ENCODE measurements at places on chromosomes 6 and 20.
A peak's percentile ranks its signal among the peaks of the same experiment; 100 is the strongest.

DNA sequence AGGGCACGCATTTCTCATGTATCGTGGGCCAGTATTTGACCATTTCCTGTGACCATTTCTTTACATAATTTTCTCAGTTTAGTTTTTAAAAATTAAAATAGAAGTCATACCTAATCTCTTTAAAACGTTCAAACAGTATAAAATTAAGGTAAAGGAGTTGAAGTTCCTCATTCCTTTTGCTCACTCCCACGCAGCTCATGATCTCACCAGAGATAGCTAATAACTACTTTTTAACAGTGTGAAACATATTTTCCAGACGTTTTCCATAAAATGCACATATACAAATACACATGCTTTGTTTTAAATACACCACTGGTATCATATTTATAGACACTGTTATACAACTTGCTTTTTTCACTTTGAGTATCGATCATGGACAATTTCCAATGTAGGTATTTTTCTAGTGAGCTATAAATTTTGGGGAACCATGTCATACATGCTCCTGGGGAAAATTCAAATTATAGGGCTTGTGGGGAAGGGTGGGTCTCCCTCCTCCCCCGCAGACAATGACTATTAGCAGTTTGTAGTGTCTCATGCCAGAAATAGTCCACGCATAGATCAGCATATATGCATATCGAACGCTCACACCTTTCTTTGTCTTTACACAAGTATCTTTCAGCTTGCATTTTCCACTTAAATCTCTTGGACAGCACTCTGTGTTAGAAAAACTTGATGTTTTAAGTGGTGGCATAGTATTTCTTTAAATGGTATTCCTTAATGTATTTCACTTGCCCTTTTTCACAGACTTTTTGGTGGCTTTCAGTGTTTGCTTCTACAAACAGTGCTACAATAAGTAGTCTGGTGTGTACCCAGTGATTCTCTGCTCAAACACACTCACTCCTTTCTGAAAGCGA is 145.5 kb upstream of the ZNF217 start:
- DNase-seq: no peak

- no peak for DNase-seq
Observed at GRCh38 chr20:13301596-13301995, 80.5 kb downstream of the ISM1 start.

GRCh38 chr6:109351231-109352130 is 30.8 kb downstream of the CD164 start:
- DNase-seq: no peak

GRCh38 chr6:166456395-166457156 is 73.8 kb upstream of the MPC1 start:
- no peak for DNase-seq

DNA sequence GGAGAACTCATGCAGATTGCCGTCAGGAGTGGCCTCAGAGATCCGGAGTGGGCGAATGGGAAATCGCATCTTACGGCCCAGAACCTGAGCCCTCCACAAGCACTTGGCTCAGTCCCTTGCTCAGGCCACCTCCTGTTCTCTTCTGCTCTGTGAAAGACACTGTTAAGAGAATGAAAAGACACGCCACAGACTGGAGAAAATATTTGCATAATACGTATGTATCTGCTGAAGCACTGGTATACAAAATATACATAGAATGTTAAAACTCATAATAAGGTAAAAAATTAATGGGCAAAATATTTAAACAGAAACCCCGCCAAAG is 838 bp upstream of the POM121L2 start:
- no peak for DNase-seq

GRCh38 chr6:47323887-47324286 is 14.2 kb upstream of the TNFRSF21 start:
- no peak for DNase-seq

- no peak for DNase-seq
Observed at GRCh38 chr6:46299253-46299652, 128.5 kb upstream of the ENPP5 start.

GRCh38 chr6:111788379-111789276 is 84.6 kb downstream of the FYN start:
- no peak for DNase-seq

DNA sequence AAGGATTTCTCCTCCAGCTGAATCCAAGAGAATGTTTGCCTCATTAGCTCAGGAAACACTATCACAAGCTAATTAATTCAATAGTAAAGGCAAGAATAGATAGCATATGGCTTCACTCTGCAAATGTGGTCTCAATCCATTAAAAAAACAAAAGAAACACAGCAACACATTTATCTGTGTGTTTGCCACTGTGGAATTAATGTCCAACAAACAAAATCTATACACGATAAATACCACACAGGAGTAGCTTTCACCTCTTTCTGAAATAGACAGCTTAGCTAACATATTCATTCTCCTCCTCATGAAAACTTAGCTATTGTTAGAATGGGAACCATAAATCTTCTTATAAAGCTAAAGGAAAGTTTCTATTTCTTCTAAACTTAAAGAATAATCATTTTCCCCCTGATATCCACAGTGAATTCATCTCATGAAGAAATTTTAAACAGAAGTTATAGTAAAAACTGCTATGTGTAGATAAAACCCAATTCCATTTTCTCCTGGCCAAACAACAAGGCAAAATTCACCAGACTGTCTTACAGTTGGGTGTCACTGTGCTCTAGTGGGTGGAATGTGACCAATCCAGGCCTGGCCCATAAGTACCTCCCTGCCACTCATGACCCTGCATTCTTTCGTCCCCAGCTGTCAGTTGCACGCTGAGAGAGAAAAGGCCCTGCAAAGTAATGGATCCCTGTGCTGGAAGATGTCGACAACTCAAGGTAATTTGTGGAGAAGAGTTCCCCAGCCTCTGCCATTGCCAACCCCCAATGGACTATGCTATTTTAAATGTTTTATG is 92.9 kb upstream of the NRSN1 start:
- no peak for DNase-seq

DNA sequence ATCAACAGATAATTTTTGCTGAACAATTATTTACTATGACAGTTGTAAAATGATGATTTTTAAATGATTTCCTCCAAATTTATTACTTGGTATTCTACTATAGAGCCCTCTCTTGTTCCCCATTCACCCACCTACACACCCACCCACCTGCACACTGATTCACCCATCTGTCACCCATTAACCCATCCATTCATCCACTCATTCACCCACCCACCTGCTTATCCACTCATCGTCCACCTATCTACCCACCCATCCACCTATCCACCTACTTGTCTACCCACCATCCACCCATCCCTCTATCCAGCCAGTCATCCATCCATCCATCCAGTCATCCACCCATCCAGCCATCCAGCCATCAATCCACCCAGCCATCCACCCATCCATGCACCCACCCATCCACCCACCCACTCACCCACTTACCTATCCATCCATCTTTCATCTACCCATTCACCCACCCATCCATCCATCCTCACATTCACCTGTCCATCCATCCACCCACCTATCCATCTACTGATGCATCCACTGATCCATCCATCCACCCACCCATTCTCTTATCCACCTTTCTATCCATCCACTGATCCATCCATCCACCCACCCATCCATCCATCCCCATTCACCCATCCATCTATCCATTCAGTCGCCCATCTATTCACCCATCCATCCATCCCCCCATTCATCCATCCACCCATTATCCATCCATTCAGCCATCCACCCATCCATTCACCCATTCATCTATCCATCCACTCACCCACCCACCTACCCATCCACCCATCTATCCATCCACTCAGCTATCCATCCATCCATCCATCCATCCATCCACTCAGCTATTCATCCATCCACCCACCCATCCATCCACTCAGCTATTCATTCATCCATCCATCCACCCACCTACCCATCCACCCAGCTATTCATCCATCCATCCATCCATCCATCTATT is 72.0 kb downstream of the SYNJ2 start:
- no peak for DNase-seq

GRCh38 chr6:87393026-87393622 is 14.6 kb upstream of the CFAP206 start:
- DNase-seq: peak; percentile 17

DNA sequence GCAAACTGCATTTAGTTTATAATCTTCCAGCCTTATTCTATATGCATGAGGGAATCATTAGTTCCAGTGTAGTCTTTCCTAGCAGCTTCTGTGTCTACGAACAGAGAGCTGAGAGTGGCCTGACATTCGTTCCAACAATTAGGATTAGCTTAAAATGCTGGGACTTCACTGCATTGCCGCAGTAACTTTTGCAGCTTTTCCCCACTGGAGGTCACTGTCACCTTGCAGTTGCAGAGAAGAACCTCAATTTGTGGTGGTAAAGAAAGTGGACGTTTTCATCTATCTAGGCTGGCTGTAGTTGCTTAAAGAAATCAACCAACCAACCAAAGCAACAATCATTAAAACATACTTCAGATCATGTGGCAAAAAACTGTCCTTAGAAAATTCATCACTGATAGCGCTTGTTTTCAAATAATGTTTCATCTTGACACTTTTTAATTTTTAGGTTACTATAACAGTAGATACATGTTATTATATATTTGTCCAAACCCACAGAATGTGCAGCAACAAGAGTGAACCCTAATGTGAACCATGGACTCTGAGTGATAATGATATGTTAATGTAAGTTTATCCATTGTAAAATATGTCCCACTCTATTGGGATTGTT is 12.2 kb downstream of the MYLK4 start:
- DNase-seq: peak; percentile 39

GRCh38 chr6:108755257-108756240 is 92.7 kb upstream of the ARMC2 start:
- no peak for DNase-seq

DNA sequence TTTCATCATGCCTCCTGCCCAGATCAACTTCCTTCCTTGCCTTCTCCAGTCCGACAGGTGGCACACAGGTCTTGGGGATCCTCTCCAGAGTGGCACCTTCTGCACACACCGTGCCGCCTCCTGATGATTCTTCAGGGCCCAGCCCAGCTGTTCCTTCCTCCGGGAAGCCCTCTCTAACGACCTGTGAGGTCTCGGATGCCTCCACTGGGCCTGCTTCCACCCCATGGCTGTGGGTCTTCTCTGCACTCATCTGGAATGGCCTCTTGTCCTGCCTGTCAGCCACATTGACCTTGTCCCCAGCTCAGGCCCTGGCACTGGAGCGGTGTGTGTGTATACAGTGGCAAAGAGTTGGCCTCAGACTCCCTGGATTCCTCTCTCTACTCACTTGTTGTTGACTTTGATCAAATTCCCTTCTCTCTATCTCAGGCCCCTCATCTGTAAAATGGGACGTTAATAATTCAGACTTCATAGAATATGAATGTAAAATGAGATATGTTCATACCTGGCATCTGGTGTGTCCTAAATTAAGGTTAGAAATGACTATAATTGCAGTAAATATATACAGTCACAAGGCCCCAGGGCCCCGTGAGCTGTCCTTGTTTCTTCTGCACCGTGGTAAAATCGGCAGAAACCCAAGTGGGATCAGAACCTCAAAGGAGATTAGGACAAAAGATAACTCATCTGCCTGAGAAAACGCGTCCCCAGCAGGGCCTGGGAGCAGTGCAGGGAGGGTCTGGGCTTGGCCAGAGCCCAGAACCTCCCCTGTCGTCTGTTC is 1.5 kb downstream of the FAM210B start:
- no peak for DNase-seq

DNA sequence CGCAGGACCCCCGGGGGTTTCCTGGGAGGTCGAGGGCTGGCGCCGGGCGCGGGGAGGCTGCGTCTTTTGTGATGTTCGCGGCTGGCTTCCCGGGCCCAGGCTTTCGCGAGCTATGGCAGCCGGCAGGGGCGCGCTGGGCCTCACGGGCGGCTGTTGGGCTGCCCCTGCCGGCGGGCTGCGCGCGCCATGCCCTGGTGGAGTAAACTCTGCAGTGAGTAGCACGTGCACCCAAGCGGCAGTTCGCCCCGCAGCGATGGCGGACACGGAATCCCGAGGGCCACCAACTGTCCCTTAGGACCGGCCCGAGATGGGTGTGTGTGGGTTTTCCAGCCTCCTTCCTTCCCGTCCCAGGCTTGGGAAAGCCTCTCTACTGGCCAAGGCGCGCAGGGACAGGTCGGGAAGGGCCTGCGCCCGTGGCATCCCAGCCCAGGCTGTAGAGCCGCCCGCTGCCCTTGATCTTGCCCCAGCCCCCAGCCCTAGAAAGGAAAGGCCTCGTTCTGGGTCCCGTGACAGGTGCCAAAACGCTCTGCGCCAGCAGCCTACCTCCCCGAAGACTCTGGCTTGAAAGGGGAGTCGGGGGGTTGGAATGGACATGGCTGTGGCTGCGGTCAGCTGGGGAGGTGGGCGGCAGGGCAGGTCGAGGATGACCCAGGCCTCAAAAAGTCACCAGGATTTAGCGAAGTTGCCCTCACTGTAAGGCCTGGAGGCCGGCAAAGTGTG is 49.7 kb downstream of the ZBTB2 start:
- no peak for DNase-seq

DNA sequence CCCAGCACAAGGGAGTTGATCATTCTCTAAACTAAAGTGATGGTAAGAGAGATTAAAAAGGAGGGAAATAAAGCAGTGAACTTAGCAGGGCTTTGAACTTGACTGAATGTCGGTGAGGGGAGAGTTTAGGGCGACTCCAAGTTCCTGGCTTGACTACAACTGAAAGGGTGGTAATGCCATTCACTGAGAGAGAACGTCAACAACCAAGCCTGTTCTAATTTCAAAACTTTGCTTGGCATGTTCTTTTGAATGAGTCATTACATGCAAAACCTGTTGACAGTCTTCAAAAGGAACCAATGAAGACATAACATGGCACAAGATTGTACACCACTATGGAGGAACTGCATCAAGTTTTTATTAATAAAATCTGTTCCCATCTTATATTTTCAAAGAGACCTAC is 10.3 kb upstream of the MYB start:
- no peak for DNase-seq

DNA sequence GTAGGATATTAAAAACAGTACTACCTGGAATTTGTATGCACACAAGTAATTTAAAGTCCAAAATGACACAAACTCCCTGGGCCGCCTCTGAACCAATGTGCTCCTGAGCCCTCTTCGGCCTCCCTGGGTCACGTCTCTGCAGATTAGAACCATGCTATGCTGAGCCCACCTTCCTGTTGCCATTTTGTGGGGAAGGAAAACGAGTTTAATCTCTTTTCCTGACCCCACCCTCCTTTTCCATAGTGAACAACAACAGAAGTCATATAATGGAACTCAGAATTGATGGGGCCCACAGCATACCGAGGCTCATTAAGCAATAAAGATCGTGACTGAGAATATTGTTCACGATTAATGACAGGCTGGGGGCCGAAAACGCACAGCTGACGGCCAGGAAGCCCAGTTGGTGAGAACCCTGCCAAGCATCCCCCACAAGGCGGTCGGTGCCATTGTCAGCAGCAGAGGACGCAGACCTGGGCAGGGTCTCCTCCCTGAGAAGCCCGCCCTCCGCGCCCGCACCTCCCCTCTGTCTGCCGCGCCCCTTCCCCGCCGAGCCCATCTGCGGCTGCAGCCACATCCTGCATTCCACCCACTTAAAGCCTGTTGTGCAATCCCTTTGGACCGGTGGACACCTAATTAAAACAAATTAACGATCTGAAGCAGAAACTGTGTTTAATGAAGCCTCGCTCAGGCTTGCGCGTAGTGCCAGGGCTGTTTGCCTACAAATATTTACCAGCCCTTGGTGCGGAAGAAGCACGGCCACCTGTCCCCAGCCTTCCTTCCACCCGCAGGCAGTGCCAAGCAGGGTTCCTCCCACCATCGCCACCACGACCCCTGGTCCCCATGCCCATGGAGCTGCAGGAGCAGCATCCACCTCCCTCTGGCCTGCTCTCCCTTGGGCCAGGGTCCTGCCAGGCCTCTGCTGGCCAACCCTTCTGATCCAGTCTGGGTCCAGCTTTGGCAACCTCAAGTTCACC is 68.1 kb downstream of the DLL1 start:
- no peak for DNase-seq
